COR-L47 (cell line): ENCODE measurements at places on chromosomes 12 and 14.

- DNase-seq: no peak
Measured at GRCh38 chr12:115785548-115785947, 491.9 kb downstream of the MED13L start.

DNA sequence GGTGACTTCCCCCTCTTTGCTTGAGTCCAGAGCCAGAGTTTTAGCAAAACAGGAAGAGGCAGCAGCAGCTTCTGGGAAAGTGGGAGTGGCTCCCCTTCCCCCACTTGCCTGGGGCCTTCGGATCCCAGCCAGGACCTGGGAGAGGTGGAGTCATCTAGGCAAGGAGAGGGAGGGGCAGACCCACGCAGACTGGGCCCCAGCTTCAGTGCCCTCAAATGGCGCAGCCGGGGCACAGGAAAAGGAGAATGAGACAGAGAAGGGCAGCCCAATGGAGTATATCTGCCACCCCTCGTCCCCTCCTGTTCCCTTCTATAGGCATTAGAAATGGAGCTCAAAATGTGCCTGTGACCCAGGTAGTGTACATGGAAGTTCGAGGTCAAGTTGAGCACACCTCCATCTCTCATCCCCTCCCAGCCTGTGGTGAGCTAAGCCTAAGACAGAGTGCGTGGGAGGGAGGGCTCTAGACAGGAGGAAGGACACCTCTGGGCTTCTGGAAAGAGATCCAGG lies 9.3 kb upstream of the HDAC7 start:
- no peak for DNase-seq

DNA sequence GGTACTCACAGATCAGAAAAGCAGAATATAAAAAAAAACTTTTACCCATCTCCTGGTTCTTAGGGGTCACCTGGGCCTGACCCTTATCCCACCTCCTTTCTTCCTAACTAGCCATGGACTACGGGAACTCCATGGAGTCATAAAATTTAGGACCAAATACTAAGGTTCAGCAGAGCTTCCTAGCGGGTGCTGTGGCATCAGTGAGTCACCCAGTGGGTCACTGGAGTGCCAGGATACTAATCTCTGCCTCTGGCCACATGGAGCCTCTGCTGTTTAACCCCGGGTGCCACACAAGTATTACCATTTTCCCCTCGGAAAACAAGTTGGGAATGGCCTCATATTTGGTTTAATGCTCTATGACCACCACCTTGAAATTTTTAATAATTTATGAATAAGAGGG lies 6.9 kb downstream of the ZBTB39 start:
- no peak for DNase-seq

- DNase-seq: no peak
Measured at GRCh38 chr12:102479939-102480338, 424 bp downstream of the IGF1 start.

- DNase-seq: no peak
Measured at GRCh38 chr12:124497658-124498057, 69.8 kb downstream of the NCOR2 start.

DNA sequence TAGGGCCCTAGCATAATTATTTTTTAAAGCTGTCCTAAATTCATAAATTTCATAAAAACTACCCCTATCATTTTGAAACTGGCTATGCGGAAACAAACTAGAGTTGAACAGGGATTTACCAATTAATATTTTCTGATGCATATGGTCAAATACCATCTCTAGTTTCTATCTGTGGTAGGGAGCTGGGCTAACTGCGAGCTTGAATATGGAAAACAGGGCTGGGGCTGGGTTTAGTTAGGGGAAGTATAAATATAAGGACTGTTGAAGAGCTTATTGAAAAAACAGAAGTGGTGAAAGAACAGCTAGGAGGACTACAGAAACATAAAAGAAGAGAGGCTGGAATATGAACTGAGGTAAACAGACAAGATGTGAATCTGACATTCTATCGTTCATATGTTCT lies 91.8 kb downstream of the SLC38A1 start:
- no peak for DNase-seq

DNA sequence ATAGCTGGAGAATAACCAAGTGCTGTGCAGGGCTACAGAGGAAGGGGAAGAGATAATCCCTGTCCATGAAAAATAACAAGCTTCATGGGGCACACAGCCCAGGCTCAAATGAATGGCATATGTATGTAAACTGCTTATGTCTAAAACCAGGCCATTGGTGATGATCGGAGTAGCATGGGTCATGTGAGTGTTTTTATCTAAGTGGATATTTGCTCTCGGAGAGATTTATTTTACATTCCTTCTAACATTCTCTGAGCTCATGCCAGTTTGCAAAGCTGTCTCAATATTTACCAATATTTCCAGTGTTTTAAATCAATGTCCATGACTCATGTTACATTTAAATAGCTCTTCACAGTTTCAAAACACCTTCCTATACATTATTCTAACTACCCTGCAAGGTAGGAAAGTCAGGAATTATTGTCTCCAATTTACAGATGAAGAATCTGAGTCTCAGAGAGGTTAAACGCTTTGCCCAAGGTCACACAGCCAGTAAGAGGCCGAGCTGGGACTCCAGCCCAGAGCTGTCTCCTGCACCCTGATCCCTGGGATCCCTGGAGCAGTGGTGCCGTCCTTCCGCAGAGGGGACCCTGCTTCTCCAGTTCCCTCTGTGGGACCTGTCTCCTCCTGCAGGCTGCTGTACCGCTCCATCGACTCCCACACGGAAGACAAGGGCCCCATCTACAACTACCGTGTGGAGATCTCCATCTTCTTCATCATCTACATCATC lies 186.7 kb upstream of the FKBP4 start:
- DNase-seq: no peak
